Activated CD8-positive, alpha-beta T cell treated with anti-CD3 and anti-CD28 coated beads for 36 hours (primary cell): ENCODE measurements at places on chromosomes 16 and 17. TPM values are rescaled to one million over a fixed set of nuclear protein-coding genes. Genes with fewer than 3 reads are reported as not detected.

The SLC38A8 gene
- total RNA-seq, result not detected

The TEKT5 gene
- 0.16 TPM for total RNA-seq

The OR1A1 gene
- not detected for total RNA-seq

The SLC5A10 gene
- not detected for total RNA-seq

The CLEC3A gene
- total RNA-seq, result not detected

GRCh38 chr17:39669897-39670735, 1.9 kb downstream of the PNMT start:
- no peak overlapping the region for H3K27ac ChIP-seq
- no peak for DNase-seq
- no peaks in the 10 kb centered on the region for H3K36me3 ChIP-seq
- no peak overlapping the region for H3K4me3 ChIP-seq

DNA sequence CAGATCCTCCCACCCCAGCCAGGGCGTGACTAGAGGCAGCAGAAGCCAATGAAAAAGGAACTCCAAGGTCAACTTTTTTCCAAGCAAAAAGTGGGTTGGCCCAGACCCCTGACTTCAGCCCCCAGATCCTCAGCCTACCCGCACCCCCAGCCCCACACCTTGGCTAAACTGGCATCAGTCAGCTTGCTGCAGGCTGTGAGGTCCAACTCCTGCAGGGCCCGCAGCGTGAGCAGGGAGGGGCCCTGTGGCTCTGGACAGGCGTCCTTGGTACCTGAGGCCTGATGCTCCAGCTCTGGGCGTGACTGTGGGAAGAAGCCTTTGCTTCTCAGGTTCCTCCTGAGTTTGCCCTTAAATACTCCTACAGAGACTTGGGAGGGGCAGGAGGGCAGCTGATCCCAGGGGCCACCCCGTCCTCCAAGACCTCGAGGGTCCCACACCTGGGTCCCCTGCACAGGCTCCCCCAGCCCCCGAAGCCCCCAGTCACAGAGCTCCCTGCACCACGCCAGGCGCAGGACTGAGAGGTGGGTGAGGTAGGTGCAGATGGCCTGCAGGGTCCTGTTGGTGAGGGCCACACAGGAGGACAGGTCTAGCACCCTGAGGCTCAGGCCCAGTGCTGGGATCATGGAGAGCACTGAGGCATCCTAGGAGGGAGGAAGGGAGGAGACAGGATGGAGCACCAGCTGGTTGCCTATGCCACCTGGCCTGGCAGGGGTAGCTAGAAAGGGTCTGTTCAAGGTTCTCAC, 9.4 kb downstream of the ELMO3 start:
- no peak overlapping the region for H3K27ac ChIP-seq
- no peak for DNase-seq
- no peaks in the 10 kb centered on the region for H3K27me3 ChIP-seq
- no peak overlapping the region for H3K4me3 ChIP-seq
- peaks cover 2% of the 10 kb centered on the region for H3K36me3 ChIP-seq
- H3K4me1 ChIP-seq, result no peaks in the 10 kb centered on the region

- H3K4me1 ChIP-seq, result no peaks in the 10 kb centered on the region
- no peaks in the 10 kb centered on the region for H3K36me3 ChIP-seq
- no peak overlapping the region for H3K27ac ChIP-seq
- no peak overlapping the region for H3K4me3 ChIP-seq
Measured at GRCh38 chr17:67004181-67004580, 39.7 kb downstream of the CACNG4 start.

- peaks cover 5% of the 10 kb centered on the region for H3K36me3 ChIP-seq
- no peaks in the 10 kb centered on the region for H3K27me3 ChIP-seq
- DNase-seq, result no peak
- peaks cover 42% of the 10 kb centered on the region for H3K4me1 ChIP-seq
- no peak overlapping the region for H3K4me3 ChIP-seq
Measured at GRCh38 chr16:57191056-57191571, 5.0 kb downstream of the RSPRY1 start.

GRCh38 chr17:72618001-72618509, 474.4 kb downstream of the SLC39A11 start:
- H3K36me3 ChIP-seq, result no peaks in the 10 kb centered on the region
- DNase-seq, result peak; percentile 13
- no peak overlapping the region for H3K27ac ChIP-seq
- H3K4me1 ChIP-seq, result peaks cover 8% of the 10 kb centered on the region

- no peak overlapping the region for H3K4me3 ChIP-seq
Measured at GRCh38 chr17:6910987-6911603, 79.6 kb upstream of the TEKT1 start.
